EL (cell line): ENCODE measurements at places on chromosomes 11 and 22.

DNA sequence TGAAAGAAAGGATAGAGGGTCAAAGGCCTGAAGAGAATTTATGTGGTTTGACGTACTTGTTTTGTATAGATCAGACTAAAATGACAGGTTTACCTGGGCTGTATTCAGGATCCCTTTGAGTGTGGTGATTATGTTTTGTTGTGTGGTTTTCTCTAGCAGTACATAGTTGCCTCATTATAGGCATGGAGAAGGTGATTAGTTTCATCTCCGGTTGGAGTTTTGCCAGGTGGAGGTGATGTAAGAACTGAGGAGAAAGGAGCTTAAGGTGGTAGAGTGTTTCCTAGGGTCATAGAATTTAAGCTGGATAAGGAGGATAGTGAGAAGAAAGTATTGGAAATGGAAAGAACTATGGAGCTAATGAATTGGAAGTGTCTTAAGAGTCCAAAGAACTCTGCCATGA is 229.0 kb downstream of the TMEM135 start:
- no peak for DNase-seq

DNA sequence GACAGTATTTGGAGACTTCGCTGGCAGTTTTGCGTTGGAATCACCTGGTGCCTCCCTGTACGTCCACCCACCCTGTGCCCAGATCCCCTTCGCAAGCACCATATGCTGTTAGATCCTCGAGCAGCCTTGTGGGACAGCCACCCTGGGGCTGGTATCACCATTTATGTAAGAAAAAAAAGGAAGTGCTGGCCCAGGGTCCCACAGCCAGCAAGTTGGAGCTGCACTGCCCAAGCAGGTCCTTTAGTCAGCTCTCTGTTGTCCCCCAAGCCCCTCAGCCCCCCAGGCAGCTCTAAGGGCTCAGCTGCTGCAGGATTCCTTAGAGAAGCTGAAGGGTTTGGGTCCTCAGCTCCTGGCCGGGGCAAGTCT is 80.3 kb downstream of the FBLN1 start:
- DNase-seq, result no peak

DNA sequence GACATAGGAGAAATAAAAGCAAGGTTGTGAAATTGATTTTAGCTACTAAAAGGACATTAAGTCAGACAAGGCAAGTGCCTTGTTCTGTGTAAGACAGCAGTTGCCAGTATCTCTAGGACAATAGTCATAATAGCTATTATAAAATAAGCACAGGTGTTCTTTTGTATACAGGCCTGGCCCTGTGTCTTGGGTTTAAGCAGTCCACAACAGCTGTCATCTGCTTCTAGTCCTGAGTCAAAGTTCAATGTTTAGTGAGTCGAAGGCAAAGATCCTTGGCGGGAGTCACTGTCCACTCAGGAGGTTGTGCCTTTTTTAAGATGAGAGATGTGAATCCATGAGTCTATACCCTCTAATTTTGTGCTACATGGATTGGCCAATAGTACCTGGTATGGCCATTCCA is 79.5 kb downstream of the SC5D start:
- DNase-seq, result no peak

DNA sequence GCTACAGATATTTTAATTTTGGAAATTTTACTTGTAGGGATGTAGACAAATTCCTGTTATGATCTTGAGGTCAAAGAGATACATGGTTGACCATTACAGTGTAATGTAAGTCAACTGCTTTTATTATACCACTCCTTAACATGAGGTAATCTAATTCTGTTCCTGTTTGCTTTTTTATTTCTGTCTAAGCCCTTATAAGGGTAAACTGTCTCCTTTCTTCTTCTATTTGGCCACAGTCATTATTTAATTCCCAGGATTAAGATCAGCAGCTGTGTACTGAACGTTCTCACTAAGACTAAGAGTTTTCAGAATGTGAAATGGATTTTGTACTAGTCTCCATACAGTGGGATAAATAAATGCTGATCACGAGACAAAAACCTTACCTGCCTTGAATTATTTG is 32.8 kb downstream of the C2CD3 start:
- peak; percentile 36 for DNase-seq

DNA sequence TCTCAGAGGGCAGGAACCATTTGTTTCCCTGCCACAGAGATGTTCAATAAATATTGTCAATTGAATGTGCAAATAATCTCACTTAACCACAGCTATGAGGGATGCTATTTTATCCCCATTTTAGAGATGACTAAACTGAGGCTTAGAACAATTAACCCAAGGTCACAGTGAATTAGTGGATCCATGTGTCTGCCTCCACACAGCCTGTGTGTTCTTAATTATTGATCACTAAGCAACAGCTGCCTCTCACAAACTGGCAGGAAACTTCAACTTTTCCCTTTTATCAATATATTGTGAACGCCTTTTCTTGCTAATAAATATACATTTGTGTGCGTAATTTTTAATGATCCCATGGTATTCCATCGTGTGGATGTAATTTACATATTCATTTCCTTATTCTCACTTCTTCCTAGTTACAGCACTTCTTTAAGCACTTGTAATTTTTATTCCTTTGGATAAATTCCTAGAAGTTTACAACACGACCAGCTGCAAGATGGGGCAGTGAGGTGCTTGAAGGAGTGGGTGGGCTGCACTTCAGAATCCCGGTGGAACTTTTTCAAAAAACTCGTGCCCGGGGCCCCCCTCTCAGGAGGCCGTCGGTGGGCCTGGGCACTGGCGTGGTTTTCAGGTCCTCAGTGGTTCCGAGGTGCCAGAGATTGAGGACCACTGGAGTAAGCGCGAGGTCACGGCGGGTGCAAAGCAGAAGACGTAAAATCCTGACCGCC is 915 bp upstream of the SREBF2 start:
- no peak for DNase-seq

DNA sequence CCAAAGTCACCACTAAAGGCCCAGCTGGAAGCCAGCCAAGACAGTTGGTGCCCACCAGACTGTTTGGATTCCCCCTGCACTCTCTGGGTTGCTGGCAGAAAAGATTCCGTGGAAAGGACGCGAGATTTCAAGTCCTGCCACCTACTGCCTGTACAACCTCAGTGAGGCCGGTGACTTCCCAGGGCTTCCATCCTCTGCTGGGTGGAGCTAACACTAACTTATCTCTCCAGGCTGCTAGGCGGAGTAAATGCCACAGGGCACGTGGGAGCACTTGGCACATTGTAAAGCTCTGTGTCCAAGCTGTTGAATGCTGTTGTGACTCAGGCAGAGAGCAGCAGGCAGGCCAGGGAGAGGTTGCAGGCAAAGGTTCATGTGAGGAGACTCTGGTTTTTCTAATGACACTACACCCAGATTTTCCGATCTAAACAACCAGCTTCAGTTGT is 50.9 kb upstream of the CDON start:
- peak; percentile 92 for DNase-seq

GRCh38 chr11:120601536-120601935 is 90.0 kb downstream of the GRIK4 start:
- DNase-seq, result peak; percentile 21

- DNase-seq, result peak; percentile 88
Measured at GRCh38 chr22:17570851-17571631, 7.7 kb downstream of the SLC25A18 start.

DNA sequence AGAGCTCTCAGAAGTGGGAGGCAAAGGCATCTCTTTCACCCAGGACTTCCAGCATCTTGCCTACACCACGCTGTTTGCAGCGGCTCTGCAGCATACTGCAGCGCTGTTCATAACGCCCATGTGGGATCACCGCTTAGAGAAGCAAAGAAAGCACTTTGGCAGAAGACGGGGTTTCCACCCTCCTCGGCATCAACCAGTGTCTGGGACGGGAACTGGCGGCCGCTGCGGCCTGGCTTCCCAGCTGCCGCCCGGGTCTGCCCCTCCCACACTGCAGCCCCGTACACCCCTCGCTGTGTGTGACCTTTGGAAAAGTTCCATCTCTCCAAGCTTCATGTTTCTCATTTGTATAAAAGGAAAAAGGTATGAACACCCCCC is 545 bp upstream of the TIRAP start:
- peak; percentile 36 for DNase-seq

DNA sequence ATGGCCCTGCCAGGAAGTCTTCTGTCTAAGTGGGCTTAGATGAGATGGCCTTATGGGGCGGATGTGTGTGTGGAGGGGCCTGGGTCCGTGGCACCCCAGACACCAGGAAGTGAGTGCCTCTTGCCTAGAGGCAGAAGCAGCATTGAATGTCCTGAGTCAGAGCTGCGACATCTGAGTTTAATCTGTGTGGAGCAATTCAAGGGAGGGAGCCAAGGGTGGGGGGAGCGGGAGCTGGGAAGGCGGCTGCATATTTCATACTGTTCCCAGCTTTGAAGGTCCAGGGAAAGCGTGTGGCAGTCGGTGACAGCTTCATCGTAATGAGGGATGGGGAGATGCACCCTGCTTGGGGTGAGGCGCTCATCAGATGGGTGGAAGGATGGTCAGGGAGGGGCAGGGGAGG is 73.5 kb upstream of the THY1 start:
- DNase-seq, result peak; percentile 58

DNA sequence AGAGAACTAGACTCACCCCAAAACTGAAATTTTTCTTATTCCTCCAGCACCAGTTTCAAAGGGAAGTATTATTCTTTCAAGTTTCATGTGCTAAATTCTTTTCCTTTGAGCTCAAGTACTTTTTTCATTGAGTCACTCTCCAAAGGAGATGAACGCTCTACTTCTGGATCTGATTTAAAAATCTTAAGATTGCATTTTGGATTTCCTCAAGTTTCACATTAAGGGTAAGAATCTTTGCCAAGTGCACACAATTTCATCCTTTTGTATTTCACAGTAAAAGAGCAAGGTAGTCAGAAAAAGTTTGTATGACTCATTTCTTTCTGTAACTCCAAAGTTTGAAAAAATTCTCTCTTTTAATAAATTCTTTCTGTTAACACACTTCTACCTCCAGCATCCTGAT is 435.5 kb downstream of the RAB38 start:
- peak; percentile 7 for DNase-seq

DNA sequence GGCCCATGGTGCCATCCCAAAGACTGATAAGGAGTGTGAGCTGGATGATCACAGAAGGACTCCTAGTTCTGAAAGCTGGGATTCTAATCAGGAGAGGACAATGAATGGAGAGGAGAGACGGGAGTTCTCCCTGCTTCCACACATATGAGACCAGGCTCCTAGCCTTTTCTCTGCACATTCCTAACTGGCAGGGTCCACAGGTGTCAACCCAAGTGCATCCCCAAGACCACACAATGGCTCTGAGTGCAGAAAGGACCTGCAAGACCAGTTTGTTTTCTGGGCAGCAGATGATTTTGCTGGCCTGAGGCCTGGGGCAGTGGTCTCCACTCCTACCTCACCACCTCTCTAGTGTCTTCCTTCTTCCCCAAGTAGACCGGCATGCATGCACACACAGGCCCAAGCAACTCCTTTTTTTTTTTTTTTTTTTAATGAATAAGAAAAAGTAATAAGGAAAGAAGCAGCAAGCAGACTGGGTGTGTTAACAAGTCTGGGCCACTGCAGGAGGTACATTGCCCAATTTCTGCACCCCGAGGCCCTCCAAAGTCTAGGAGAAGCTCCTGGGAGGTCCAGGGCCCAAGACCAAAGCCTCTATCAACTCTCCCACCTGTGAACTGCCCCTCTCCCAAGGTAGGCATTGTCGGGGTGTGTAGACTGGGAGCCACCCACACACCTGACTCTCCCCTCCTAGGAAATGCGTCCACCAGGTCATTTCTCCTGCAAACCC is 1.2 kb upstream of the TSKU start:
- DNase-seq, result no peak

DNA sequence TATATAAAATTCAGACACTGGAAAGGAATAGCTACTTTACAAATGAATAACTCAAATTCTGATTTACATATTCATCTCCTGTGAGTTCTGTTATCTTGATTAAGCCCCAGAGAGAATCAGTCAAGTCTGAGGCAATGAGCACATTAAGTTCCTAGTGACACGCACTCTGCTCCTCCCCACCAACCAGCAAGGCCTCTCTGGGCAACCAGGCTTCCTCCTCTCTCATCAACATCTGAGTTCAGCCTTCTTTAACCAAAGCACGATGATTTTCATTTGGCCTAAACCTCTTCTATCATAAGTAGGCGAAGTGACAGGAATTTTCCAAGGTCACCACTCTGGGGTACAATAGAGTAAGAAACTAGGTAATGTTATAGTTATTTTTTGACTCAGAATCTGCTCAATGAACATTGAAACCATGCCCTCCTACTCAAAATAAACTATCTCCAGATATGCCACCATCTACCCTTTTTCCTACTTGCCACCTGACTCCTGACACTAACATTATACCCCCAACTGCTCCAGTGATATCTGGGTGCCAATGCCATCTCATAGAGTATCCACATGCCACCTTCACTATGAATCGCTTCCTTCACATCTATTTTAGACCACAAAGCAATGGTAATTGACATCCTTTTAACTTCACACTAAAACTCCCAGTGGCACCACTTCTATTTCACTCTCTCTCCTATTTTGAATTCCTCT is 114.8 kb downstream of the FAM76B start:
- DNase-seq, result no peak
